ENCODE measurements at places on chromosomes 1 and 21.

GRCh38 chr1:27351541-27352107 is 9.8 kb downstream of the SYTL1 start:
- no peak for DNase-seq

GRCh38 chr1:119626841-119627240 is 21.2 kb downstream of the ZNF697 start:
- DNase-seq, result no peak

GRCh38 chr1:186202776-186203175 is 172.3 kb downstream of the TPR start:
- no peak for DNase-seq

DNA sequence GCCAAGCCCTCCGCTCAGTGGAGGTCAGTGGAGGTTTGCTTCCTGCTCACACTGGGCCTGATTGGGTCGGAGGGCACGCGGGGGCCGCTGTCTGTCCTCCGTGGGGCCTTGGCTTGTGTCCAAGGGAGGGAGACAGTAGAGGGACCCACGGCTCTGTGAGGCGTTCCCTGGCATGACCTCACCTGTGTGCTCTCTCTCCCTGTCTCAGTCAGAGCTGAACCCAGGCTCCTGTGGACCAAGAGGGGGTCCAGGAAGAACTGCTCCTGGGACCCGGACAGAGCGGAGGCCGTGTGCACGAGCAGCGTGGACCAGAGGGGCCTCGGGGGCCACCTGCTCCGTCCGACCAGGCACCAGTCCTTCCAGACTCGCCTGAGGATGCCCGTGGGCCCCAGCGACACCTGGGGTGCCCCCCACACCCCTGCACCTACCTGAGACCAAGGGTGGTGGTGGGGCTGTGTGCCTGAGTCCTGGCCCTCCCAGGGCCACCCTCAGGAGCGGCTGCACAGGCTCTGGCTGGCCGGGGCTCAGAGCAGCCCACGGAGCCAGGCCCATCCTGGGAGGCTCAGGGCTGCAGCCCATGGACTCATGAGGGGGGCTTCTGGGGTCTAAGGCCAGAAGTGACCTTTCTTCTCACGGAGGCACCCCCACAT is 13.3 kb upstream of the TTLL10 start:
- DNase-seq, result no peak

DNA sequence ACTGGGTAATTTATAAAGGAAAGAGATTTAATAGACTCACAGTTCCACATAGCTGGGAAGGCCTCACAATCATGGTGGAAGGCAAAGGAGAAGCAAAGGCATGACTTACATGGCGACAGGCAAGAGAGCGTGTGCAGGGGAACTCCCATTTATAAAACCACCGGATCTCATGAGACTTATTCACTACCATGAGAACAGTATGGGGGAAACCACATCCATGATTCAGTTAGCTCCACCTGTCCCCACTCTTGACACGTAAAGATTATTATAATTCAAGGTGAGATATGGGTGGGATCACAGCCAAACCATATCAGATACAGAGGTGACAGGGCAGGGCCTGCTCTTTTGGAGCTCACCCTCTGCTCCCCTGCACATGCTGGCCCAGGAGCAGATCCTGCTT is 31.4 kb upstream of the TMEM61 start:
- DNase-seq, result no peak

DNA sequence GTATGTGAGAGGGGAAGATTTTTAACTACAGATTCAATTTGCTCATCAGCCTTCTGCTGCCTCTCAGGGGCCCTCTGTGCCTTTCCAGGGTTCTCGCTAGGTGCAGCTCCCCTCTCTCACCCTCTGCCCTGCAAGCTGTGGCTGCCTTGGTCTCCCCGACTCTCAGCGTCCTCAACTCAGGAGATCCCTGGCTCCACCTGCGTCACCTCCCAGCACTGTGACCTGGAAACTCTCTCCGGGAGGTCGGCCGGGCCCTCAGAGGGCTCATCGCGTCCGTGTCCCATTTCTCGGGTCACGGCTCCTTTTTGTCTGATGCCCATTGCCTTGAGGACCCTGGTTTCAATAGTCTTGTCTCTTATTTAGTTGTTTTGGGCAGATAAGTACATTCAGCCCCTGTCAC is 63.5 kb upstream of the ADARB1 start:
- no peak for DNase-seq

DNA sequence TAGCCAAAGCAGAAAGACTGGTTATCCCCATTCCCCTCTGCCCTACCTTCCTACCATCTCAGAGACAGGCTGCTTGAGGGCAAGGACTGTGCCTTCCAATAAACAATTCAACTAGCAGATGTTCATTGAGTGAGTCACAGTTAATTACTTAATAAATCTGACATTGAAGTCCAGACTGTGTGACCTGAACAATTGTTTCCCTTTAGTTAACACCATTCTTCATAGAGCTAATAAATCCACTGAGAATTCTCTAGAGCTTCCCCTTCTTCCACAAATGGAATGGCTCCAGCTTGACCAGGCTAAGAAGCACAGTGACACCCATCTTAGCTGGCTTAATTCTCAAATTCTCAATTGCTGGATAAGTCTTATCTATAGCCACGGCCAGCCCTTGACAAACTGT is 61.9 kb upstream of the GJA5 start:
- DNase-seq, result no peak

- peak; percentile 24 for DNase-seq
These were observed 665 bp downstream of the DAB1 start for GRCh38 chr1:57423135-57423655.

GRCh38 chr1:19198820-19199219 is 11.2 kb downstream of the UBR4 start:
- DNase-seq, result no peak

GRCh38 chr1:159223004-159223403 is 18.3 kb downstream of the ACKR1 start:
- no peak for DNase-seq

- DNase-seq, result no peak
These were observed 51.6 kb downstream of the FAM163A start for GRCh38 chr1:179794669-179795068.

GRCh38 chr1:86692641-86693040 is 11.7 kb upstream of the SH3GLB1 start:
- no peak for DNase-seq

DNA sequence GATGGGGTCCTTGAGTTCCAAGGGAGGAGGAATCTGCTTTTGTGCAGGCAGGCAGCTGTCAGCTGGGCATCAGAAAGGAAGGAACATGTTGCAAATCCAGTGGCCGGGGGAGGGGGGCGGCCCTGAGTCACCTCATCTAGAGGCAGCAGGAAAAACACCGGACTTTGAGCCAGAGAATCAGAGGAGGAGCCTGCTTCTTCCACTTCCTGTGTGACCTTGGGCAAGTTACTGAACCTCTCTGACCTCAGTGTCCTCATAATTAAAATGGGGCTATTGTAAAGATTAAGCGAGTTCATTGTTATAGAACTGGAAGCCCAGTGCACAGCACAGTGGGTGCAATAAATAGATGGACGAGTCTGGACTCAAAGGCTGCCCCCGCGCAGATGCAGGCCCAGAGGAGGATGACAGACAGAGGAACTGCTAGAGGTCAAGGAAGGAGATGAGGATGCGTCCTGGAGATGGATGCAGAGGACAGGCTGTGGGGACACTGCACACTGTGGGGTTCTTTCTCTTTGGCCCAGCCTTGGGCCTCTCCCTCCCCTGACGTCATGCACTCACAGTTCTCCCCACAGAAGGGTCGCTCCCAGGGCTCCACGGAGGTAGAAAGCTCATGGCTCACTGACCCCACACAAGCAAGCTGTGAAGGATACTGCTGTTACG is 714.3 kb downstream of the MATN1 start:
- no peak for DNase-seq

DNA sequence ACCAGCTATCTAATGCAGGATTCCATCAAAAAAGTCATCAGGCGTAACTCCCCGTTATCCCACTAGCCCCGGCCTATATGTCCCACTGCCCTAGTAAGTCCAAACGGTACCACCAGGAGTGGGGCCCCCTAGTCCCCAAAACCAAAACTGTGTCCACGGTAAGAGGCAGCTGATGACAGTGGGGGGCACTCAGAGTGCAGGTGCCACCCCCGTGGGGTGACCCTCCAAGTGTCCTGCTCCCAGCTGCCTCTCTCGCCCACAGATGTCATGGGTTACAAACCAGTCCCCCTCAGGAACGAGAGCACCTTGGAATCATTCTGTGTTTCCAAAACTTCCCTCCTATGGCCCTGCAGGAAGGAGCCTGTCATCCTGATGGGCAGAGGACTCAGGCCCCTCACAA is 10.9 kb upstream of the AURKAIP1 start:
- no peak for DNase-seq

GRCh38 chr1:209675565-209676154 is 448 bp downstream of the G0S2 start:
- no peak for DNase-seq

- DNase-seq, result no peak
These were observed 93.3 kb downstream of the PDE9A start for GRCh38 chr21:42746593-42747275.

DNA sequence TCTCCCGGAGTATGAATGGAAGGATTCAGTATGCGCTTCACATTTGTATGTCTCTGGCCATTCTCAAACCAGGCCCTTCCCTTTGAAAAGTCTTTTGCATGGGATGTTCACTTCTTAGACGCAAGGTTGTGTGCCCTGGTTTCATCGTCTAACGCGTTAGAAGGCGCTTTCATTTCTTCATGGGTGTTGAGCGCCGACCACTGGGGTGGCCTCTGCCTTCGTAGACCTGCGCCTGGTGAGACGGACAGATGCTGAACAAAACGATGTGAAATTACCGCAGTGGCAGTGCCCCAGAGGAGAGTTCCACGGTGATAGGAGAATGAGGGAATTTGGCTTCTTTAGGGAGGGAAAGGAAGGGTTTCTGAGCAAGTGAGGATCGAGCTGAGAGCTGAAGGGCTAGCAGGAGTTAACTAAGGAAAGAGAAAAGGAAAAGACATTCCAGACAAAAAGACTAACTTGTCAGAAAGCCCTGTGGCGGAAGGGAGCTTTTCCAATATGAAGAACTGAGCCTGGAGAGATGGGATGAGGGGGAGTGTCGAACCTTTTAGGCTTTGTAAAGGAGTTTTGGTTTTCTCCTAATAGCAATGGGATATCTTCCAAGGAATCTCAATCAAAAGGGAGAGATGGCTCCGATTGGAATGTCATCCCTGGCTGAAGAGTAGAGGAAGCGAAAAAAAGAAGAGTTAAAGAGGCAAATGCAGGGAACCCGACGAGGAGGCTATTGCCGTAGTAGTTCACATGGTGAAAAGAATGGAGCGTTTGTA is 951 bp downstream of the GGPS1 start:
- DNase-seq, result no peak

GRCh38 chr1:180585994-180586359 is 27.2 kb downstream of the OVAAL start:
- DNase-seq, result no peak

- peak; percentile 87 for DNase-seq
These were observed at the start of gene LRRC42 for GRCh38 chr1:53946252-53947171. Gene LRRC42, plus strand, starts transcription at chr1:53946350. Its CDS starts 5,650 bp downstream, at chr1:53952000.

- no peak for DNase-seq
These were observed 3.3 kb downstream of the LHX4 start for GRCh38 chr1:180233191-180234011.

DNA sequence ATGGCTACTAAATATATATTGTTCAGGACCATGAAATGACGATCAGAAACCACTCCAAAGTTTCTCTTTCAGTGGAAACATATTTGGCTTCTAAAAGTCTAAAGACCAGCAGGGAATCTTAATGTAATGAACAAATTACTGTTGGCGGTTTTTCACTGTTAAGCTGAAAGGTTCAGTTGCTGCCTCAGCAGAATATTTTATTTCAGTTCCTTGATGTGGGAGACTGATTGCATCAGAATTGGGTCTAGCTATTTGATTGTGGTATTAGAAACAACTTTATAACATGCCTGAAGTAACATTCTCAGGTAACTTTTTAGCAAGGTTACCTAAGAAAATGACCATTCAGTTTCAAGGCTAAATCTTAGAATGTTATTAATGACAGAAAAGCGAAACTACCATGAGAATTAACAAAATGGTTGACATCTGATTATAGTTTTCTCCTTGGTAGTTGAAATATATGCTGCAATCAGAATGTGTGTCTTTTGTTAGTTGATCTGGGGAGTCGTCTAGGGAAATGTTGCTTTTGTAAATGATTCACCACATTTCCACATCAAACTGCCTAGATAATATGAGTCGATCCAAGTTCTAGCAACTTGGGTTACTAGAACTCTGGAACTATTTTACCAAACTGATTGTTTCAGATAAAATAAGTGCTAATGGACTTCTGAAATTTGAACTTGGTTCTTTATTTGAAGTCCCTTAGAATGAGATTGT is 200.4 kb downstream of the HMCN1 start:
- no peak for DNase-seq

GRCh38 chr1:236759252-236759859 is 35.7 kb upstream of the MTR start:
- peak; percentile 51 for DNase-seq

GRCh38 chr1:231612393-231613089 is 14.0 kb upstream of the DISC1 start:
- no peak for DNase-seq

- no peak for DNase-seq
These were observed 1.7 kb downstream of the EPHA2 start for GRCh38 chr1:16153999-16154673.

- no peak for DNase-seq
These were observed 100.0 kb downstream of the CRYAA start for GRCh38 chr21:43268804-43269186.

DNA sequence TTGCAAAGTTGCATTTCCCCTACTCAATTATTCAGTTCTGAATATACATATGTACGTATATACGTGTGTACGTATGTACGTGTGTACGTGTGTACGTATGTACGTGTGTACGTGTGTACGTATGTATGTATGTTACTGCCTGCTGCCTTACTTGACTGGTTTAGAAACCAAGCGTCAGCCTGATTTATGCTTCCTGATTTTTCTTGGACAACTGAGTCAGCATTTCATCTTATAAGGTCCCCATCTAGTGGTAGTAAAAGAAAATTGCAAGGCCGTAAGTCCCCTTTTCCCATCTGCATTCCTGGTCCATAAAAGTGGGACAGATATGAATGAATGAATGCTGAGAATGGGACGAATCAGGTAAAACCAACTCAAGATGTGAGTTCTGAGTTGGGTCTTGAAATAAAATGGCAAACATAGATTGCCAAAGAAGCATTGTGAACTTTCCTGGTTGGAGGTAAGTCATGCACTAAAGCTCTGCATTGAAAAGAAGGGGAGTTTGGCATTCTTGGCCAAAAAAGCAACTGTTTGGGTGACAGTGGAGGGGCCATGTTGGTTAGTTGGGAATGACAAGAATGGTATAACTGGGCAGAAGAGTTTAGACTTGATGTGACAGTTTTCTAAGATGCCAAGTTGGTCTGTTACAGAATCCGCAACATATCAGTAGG is 76.4 kb upstream of the DNAH14 start:
- DNase-seq, result peak; percentile 73

GRCh38 chr1:224333309-224333926 is 3.4 kb upstream of the NVL start:
- peak; percentile 58 for DNase-seq

DNA sequence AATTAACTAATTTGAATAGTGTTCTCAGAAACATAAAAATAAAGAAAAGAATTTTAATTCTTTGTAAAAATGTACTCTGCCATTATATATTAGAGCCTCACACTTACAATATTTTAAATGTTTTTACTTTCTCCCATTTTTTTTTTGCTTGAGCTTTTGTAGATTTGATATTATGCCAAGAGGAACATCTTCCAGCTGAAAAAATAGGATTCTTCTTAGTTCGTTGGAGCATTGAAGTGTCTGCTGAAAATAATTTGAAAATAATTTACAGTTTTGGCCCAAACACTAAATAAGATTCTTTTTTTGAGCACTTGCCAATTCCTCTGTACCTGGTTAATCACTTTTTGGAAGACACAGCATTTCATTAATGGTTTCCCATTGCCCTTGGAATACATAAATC is 175.0 kb upstream of the COL11A1 start:
- DNase-seq, result no peak
